ENCODE measurements at places on chromosomes 7 and 10.

GRCh38 chr7:24923172-24923865 lies 56.7 kb downstream of the OSBPL3 start:
- DNase-seq, result no peak

GRCh38 chr10:126250045-126250444 lies 138.2 kb downstream of the ADAM12 start:
- no peak for DNase-seq

GRCh38 chr7:38142736-38143135 lies 35.3 kb upstream of the STARD3NL start:
- no peak for DNase-seq

DNA sequence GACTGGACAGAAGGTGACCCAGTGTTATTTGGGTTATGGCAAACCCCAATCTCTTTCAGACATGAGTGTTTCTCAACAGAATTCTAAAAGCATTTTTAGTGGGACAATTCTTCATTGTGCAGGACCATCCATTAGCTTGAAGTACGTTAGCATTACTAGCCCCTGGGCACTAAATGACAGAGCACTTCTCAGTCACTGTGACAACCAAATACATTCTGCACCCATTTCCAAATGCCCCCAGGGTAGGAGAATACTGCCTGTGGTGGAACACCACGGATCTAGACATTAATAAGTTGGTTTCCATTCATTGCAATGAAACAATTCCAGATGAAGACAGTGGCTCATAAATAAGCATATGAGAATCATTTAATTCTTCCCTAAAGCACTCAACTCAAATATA lies 102.4 kb upstream of the FRMD4A start:
- no peak for DNase-seq

DNA sequence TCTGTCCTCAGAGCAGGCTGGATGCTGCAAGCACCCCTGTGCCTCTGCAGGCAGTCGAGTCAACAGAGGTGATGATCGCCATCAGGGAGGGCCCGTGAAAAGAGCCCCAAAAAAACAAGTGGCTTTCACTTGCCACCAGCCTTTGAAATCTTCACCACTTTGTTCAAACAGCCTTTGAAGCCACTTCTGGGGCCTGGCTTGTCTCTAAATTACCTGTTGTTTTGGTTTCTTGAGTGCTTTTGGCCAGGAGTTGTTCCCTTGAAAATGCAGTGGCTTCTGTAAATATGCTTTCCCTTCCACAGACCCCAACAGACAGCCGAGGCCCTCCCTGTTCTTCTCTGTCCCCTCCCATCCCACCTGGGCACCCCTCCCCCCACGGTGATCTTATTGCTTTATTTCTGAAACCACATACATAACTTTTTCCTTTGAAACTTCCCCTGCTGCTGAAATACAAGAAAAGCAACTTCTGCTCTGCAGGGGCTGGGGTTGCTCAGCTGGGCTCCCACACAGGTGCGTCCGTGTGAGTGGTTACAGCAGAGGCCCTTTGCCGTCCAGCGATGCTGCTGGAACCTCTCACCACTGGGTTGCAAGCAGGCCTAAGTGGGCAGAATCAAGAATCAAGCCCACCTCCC lies 283.8 kb upstream of the SHH start:
- DNase-seq, result no peak

DNA sequence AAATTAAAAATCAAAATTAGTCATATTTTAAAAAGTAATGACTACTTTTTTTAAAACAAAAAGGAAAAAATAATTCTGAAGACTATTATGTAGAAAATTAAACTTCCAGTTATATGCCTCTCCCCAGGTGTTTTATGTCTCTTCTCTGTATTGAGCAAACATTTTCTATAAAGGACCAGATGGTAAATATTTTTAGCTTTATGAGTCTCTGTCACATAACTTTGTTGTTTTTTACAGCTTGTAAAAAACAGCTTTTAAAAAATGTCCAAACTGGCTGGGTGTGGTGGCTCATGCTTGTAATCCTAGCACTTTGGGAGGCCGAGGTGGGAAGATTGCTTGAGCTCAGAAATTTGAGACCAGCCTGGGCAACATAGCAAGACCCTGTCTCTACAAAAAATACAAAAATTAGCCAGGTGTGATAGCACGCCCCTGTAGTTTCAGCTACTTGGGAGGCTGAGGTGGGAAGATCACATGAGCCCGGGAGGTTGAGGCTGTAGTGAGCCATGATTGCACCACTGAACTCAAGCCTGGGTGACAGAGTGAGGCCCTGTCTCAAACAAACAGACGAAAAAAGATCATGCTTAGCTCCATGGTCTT lies 23.5 kb downstream of the GARS1 start:
- no peak for DNase-seq

GRCh38 chr10:35097510-35097909 lies 7.4 kb upstream of the CUL2 start:
- no peak for DNase-seq

GRCh38 chr7:70710651-70711050 lies 421.3 kb upstream of the GALNT17 start:
- DNase-seq, result no peak

- DNase-seq, result no peak
These were observed 7.8 kb downstream of the TES start for GRCh38 chr7:116218051-116218645.

GRCh38 chr10:67477868-67478267 lies 218.1 kb downstream of the CTNNA3 start:
- no peak for DNase-seq

Measured in GM13977 (cell line).